ENCODE measurements at places on chromosomes 2 and 18.

GRCh38 chr2:240572141-240573031, 4.1 kb downstream of the RNPEPL1 start:
- DNase-seq = no peak

DNA sequence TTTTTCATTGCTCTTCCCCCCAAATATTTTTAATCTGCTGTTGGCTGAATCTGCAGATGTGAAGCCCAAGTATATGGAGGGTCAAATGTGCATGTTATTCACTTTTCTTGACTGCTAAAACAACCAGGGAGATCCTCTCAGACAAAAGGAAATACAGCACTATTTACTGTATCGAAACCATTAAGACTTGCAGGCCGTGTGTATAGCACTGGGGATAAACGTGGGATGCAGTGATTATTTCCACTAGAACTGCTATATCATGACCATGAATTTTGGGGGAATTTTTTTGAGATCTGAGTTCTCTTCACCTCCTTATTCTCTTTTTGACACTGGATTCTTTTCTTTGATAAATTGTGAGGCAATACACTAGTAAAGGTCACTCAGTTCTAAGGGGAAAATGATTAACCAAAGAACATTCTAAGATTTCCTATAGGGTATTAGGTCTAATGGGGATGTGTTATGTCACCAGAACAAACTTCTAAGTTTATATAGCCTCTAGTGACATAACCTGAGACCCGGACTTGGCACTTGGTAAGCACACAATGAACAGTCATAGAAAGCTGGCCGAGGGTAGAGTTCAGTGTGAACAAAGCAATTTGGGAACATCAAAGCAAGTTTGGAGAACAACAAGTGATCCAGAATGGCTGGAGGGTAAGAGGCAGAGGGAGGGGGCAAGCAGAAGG, 14.9 kb upstream of the UGT1A1 start:
- DNase-seq = no peak

- no peak for DNase-seq
These were observed 23.3 kb upstream of the FAM237A start for GRCh38 chr2:206619011-206619410.

DNA sequence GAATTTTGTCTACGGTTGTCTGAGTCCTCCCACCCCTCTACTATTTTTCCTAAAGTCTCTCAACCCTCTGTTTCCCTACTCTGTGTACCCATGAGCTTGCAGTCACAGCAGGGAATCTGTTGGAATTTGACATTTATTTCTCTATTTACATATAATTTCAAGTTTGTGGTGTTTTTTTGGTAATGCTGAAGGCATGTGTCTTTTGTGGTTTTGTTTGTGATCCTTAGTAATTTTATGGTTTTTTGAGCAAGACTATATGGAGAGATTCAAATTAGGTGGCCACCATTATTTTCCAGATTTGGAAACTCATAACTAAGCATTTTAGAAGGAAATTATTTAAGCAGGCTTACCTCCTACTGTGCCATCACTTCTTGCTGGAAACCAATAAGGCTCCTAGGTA, 27.2 kb upstream of the FBLN7 start:
- DNase-seq = no peak
